ENCODE measurements at places on chromosomes 6 and 20. TPM values are rescaled to one million over a fixed set of nuclear protein-coding genes. Genes with fewer than 3 reads are reported as not detected.

DNA sequence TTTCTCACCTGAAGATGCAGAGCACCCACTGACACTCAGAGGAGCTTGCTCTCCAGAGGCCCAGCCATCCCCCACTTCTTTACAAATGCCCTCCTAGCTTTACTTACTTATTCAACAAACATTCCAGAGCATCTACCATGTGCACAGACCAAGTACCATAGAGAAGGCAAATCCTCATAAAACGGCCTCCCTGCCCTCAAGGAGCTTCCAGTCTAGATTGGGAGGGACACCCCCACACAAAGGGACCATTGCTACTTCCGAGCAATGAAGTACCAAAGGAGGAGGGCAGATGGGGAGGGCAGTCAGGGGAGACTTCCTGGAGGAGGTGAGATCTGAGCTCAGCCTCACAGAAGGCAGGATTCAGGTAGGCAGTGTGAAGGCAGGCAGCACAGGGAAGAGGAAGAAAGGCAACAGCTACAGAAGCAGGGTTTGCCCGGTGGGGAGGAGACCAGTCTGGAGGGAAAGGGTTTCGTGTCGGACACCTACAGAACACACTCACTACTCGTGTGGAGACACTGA, 108.0 kb downstream of the ZMYND8 start:
- no peak for DNase-seq

- DNase-seq = no peak
Observed at GRCh38 chr6:6801635-6802218, 213.2 kb downstream of the LY86 start.

DNA sequence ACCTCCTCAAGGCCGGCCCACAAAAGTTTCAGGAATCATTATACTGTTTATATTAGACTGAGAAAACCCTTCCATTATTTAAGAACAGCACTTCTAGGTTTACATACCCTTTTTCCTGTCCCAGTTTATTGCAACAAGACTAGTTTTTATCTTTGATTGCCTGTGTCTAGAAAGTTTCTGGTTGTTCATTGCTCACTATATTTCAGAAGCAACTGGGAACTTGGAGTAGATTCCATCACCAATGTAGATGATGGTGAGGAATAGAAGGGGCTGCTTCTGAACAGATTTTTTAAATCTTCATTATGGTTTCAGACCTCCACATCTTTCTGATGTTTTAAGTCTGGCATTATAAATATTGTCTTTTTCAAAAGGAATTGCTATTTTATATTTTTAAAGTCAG, 93.0 kb downstream of the BCAS1 start:
- no peak for DNase-seq

DNA sequence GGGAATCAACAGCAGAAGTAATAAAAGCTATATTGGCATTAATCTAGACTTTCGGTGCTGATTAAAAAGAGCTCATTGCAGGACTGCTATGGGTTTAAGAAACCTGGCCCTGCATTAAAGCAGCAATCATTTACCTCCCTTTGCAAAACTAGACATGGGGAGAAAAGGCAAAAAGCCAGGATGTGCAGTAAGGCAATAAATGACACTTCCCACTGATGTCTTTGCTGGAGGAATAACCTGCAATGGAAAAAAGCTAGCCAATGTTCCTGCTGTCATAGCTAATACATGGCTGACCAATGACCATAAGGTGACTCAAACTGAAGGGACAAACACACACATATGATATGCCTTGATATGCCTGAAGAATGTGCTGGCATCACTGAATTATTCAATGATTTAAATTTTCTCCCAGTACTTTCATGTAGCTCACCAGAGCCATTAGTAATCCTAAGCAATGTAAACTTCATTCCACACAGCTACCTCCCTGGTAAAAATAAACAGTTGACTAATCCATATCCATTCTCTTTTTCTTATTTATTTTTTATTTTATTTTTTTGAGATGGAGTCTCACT, 8.7 kb downstream of the DNAAF9 start:
- DNase-seq = no peak

GRCh38 chr6:37634238-37634826, 63.4 kb downstream of the MDGA1 start:
- DNase-seq = no peak

GRCh38 chr20:34177052-34177451, 64.2 kb upstream of the ASIP start:
- DNase-seq = no peak

GRCh38 chr6:106764353-106764980, 135.1 kb downstream of the QRSL1 start:
- DNase-seq = no peak

- DNase-seq = no peak
Observed at GRCh38 chr20:35395728-35396127, 16.0 kb downstream of the UQCC1 start.

DNA sequence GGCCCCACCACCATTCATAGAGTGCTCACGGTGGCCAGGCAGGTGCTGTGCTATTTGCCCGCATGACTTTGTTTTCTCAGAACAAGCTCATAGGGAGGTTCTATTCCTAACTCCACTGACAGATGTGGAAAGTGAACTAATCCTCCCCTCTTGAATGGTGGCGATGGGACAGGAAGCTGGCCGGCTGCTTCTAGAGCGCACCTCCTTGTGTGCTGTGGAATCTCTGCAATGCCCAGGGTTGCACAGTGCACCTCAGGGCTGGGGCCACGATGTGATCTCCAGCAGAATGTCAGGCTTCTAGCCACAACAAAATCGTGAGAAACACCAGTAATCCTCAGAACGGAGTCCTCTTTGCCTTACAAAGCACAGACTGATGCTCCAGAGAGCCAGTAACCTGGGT, 53.8 kb upstream of the SLC22A23 start:
- DNase-seq = no peak

GRCh38 chr6:122869437-122870024, 80.5 kb downstream of the SMPDL3A start:
- DNase-seq = peak; percentile 51

- DNase-seq = peak; percentile 17
Observed at GRCh38 chr6:70210462-70210861, 92.4 kb downstream of the COL9A1 start.

GRCh38 chr6:101058296-101058695, 177.2 kb upstream of the ASCC3 start:
- DNase-seq = no peak

DNA sequence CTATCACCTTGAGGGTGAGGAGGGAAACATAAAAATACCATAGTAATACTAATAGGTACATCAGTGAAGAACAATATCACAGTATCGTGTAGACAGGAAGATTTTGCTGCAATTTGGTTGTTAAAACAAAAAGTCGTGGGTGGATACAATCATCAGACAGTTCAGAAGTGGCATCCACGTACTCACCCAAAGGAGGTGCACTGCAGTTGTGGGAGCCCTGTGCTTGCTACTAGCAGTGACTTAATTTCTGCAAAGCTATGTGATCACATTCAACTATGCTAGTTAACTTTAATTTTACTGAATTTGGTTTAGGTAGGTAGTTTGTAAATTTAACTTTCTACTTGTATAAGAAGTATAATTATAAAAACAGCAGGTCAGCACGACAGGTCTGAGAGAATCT, 188.2 kb upstream of the SGK1 start:
- no peak for DNase-seq

- no peak for DNase-seq
Observed at GRCh38 chr20:32007787-32008616, 2.2 kb upstream of the CCM2L start.

DNA sequence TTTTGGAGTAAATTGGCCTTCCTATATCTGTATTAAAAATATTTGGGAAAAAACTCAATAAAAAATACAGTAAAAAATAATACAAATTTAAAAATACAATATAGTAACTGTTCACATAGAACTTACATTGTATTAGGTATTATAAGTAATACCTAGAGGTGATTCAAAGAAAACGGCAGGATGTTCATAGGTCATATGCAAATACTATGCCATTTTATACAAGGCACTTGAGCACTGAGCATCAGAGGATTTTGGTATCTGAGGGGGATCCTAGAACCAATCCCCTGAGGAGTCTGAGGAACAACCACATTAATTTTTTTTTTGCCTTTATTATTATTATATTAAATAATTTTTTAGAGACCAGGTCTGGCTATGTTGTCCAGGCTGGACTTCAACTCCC, 41.7 kb downstream of the RNGTT start:
- DNase-seq = no peak

GRCh38 chr6:33450434-33450833, 3.9 kb upstream of the ZBTB9 start:
- DNase-seq = no peak

- DNase-seq = no peak
Observed at GRCh38 chr20:11777387-11778205, 140.1 kb upstream of the BTBD3 start.

DNA sequence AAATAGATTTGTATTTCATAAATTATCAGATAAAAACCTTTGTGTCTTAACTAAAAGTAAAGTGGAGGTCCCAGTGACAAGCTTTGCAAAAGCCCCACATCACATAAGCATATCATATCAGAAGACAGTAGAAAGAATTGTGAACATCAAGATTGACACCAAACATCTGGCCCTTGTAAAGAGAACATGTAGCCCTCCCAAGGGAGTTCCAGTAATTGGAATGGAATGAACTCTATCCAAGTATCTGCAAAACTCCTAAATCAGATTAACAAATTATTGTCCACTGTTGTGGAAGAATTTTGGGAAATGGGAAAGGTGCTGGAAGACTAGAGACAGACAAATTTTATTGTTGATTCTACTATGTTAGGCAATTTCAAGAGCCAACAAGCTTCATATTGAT, 268.8 kb downstream of the KCNQ5 start:
- no peak for DNase-seq

GRCh38 chr6:150987371-150987828, 121.9 kb downstream of the MTHFD1L start:
- no peak for DNase-seq

Gene C20orf144
- total RNA-seq = 0.16 TPM

Gene CGA
- total RNA-seq = not detected

Gene BACH2
- total RNA-seq = 6.9 TPM

Gene UNC5CL
- total RNA-seq = 53.7 TPM

Gene ADGRF4
- total RNA-seq = not detected

Gene FKBP1C
- total RNA-seq = 0.25 TPM

Gene TMEM151B
- not detected for total RNA-seq

Gene ACTL10
- total RNA-seq = 3.0 TPM

Data from kidney (tissue), 22 donors.